Stimulated activated CD8-positive, alpha-beta memory T cell treated with anti-CD3 and anti-CD28 coated beads, Interleukin-7, amount 100 ng/mL, for 1 hour (primary cell): ENCODE measurements at places on chromosomes 5 and 9.

GRCh38 chr9:86705490-86705889 lies 241.8 kb downstream of the GAS1 start:
- DNase-seq, result no peak

DNA sequence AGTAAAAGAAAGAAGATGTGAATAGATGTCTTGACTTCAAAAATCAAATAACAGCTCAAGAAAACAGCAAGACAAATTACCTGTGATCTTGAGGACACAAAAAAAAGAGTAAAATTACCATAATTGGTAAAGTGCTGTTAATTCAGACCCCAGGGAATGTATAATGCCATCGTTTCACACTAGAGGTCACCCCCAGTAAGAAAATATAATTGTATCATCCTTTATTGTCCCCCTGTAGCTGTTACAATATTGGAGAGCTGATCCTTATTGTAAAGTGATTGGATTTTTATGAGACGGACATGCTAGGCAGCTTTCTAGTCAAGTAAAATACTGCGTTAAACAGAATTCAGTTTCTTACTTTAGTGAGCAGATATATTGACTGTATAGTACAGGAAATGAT lies 377.0 kb downstream of the TLE1 start:
- DNase-seq, result no peak

DNA sequence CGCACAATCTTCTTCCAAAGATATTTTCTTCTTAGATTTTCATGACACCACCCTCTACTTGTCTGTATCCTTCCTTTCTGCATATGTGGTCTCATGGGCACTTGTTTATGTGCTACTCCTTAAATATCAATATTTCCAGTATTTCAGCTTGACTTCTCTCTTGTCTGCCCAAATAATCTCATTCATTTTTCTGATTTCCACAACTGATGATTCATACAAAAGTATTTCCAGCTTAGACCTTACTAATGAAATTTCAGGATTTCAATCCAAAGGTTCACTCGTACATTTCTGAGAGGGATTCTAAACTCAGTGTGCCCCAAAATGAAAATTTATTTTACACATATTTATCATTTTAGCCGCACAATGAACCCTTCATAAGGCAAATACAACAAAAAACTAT lies 928.9 kb upstream of the C9orf72 start:
- DNase-seq, result no peak

DNA sequence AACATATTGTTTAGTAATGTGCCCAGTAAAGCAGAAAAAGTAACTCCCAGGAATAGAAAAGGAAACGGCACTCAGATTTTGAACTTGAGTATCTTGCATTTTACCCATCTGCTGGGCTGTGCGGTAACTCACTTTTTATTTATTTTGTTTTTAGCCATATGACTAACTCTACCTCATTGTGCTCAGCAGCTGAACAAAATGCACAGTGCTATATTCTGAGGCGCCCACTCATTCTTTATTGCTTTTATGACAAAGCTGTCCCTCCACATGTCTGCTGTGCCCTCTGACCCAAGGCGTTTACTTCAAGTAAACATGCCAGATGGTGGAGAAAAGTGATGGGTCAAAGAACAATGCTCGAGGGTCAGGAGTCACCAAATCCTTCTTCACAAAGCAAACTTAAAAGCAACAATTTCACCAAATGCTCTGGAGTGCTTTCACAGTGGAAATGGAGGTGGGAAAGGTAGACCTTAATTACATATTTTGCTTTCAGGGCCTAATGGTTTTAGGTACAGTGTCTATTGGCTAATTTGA lies 215.2 kb upstream of the ELAVL2 start:
- DNase-seq, result no peak

- no peak for DNase-seq
These were observed 52.7 kb upstream of the TESK1 start for GRCh38 chr9:35552376-35552775.

DNA sequence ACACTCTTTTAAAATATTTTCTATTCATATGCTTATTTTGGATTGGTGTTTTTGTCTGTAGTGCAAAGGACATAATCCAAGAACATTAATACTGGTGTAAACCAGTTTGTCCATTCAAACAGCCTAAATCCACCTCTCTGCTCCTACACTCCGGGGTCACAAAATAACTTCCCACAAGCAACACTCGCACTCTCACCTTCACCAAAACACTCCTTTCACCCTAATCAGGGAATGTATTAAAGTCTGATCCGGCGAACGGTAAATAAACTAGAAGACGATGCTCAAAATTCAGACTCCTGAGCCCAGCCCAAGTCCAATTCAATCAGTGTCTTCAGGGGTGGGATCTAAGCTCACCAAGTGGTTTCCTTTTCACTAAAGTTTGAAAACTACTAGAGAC lies 649 bp downstream of the AP3B1 start:
- DNase-seq, result no peak

DNA sequence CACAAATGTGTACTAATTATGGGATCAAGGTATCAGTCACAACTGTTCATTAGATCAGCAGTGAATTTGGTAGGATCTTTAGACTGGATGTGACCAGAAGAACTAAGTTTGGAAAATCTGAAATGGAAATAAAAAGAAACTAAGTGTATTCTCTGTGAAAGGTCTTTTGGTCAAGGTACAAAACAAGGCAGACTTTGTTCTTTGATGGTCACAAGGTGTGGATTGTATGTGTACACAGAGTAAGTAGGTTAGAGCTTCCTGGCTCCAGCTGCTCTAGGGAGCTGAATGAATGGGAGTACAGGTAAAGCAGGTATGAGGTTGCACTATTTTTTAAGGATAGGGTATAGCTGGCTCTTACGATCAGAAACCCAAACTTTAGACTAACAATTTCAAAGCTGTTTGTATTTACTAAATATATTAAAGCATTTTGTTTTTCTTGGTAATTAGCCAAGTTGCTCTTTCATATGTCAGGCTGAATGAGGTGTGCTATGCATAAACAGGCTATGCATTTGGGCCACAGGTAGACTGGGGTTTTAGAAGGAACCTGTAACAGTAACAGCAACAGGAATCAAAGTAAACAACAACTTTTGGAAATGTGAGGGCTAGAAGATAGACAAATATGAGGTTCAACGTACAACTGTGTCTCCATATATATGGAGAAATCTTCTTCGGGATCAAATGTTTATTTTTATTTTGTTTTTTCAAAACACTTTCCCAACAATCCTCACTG lies 32.5 kb downstream of the FAM169A start:
- DNase-seq, result no peak

DNA sequence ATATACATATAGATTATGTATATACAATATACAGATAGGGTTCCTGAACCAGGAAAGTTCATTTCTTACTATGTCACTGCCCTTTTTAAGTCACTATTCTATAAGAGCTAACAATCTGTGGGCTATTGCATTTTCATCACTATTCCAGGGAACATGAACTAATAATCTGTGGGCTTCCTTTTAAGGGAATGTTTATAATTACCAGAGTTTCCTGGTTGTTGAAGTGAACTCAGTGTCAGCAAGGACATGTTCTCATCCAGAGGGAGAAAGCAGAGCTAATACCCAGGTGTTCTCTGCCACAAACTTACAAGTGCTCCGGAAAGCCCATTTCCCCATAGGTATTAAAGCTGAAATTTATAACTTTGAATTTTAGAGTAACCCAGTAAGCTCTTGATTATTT lies 69.6 kb downstream of the CWC27 start:
- DNase-seq, result no peak

DNA sequence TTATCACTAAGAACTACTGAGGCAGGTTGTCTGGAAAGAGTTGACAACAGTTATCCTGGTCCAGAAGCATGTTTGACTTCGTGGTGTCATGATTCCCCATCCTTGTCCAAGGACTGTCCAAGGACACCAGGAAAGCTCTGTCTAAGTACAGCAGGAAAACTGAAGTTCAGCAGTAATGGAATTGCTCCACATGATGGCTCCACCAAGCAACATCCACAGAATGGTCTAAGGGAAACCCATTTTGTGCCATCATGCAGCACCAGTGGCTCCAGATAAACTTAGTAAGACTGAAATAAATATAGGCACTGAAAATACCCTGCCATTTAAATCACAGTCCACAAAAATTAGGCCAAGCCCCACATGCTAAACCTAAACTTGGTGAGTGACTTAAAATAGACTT lies 192.8 kb downstream of the CDH18 start:
- DNase-seq, result no peak
